SK-N-SH (cell line): ENCODE measurements at places on chromosomes 7 and 10.

- no peak for DNase-seq
Observed at GRCh38 chr7:8443576-8444467, 10.4 kb downstream of the NXPH1 start.

DNA sequence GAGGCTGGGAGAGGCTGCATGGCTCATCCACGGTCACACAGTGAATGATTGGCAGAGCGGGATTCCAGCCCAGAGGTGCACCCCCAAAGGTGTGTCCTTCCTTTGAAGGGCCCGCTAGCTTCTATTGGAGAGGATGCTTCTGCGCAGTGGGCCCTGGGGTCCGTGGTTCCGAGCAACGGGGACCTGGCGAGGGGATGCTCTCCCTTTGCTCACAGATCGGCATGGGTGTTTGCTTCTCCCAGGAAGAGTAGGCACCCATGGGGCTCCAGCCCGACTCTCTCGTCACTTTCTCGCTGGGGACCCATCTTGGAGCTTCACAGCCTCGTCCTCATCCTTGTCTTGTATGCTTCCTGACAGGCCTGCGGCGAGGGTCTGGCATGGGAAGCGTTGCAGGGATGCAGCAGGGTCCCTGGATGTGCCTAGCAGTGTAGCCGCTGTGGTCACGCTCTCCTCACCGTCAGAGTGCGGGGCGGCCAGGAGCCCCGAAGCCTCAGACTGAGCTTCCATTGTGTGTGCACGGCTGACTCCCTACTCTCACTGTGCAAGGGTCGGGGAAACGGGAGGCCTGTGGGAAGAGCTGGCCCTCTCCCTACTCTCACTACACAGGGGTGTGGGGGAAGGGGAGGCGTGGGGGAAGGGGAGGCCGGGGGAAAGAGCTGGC is 538.5 kb upstream of the FOXK1 start:
- DNase-seq: no peak

DNA sequence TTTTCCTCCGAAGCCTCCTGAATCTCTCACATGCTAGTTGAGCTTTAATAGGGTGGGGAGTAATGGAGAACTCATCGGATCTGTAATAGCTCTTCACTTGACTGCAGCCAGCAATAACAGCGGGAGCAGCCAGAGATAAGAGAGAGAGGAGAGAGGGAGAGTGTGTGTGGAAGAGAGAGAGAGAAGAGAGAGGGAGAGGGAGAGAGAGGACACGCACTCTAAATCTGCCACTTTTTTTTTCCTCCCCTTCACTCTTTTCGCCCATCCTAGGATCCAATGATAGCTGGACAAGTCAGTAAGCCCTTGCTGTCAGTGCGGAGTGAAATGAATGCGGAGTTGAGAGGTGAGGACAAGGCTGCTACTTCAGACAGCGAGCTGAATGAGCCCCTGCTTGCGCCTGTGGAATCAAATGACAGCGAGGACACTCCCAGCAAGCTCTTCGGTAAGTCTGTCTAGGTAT is 107.9 kb downstream of the POU6F2 start:
- no peak for DNase-seq

DNA sequence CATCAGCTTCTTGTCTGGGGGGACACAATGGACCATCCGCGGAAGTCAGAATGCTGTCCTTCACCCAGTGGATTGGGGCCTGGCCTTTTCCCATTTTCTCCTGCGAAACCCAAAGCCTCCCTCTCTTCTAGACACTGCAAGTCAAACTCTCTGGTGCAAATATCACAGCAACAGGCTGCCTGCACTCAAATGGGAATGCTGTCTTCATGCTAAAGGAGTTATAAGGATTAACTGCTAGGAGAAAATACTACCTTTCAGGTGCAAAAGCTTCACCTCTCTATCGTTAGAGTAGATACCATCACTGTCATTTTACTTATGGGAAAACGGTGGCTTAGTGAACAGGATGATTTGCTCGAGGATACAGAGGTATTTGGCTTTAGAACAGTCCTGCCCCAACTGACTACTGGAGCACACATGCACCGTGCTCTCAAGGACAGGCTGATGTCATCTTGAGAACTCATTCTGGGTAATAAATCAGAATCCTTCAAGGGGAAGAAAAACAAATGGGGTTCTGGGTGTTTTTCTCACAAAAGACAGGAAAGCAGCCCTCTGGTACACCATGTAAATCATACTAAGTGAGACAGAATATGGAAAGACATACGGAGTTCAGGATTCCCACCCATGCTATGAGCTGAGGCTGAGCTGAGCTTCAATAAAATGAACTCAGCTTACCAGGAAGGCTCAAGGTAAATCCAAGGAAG is 100.9 kb downstream of the SAMD9 start:
- no peak for DNase-seq

- DNase-seq: no peak
Observed at GRCh38 chr10:4108693-4109092, 323.7 kb upstream of the KLF6 start.

DNA sequence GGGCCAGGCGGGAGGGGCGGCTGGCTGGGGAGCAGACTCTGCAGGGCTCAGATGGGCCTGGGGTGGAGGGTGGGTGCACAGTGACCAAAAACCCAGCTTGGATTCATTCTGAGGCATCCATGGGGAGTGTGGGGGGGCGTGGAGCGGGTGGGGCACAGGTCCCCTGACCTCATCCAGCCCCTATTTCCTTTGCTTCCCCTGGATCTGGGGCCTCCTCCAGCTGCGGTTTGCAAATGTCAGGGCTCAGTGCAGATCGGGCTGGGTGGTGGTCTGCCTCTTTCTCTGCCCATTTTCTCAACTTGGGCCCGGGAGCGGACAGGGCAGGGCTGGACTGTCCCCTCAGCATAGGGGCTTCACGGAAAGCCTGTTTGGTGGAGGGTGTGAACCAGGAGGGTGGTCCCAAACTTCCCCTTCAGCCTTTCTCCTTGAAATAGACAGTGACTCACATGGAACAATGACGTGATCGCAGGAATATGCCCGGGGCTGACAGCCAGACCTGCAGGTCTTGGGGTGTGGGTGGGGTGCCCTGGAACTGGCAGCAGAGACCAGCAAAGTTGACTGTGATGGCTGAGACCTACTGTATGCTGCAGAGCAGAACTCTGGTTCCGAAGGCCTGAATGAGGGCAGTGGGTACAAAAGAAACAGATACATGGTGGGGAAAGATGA is 72.9 kb upstream of the PODXL start:
- no peak for DNase-seq

DNA sequence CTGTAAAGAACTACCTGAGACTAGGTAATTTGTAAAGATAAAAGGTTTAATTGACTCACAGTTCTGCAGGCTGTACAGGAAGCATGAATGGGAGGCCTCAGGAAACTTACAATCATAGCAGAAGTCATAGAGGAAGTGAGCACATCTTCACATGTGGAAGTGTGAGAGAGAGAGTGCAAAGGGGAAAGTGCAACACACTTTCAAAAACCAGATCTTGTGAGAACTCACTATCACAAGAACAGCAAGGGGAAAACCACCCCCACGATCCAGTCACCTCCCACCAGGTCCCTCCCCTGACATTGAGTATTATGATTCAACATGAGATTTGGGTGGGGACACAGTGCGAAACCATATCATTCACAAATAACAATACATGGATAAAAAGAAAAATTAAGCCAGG is 24.5 kb downstream of the AVL9 start:
- DNase-seq: no peak

- DNase-seq: peak; percentile 76
Observed at GRCh38 chr10:11424456-11425295, 186.8 kb downstream of the USP6NL start.

DNA sequence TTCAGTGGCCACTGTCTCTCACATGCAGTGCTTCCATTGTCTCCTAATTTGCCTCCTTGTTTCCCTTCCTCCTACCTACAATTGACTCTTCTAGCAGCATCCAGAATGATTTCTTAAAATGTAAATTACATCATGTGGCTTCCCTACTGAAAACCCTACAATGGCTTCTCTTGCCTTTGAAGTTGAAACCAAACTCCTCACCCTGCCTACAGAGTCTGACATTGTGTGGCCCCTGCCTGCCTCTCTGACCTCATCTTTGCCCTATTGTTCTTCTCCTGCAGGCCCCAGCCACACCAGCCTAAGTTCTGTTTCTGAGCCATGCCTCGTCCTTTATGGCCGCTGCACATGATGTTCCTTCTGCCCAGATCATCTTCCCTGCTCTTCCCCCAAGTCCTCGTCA is 35.8 kb upstream of the CDK1 start:
- DNase-seq: no peak

GRCh38 chr7:146002431-146003078 is 114.0 kb upstream of the CNTNAP2 start:
- no peak for DNase-seq

- DNase-seq: no peak
Observed at GRCh38 chr10:96638120-96638519, 51.3 kb upstream of the TM9SF3 start.
